CD4-positive, CD25-positive, alpha-beta regulatory T cell (primary cell): ENCODE measurements at places on chromosomes 7 and 10. TPM values are rescaled to one million over a fixed set of nuclear protein-coding genes. Genes with fewer than 3 reads are reported as not detected.

The CACNB2 gene
- total RNA-seq, result 0.39 TPM

The EPDR1 gene
- not detected for total RNA-seq

The BMS1 gene
- 10.9 TPM for total RNA-seq

The TUBAL3 gene
- not detected for total RNA-seq

The ZKSCAN5 gene
- total RNA-seq, result 5.8 TPM

The SUFU gene
- total RNA-seq, result 17.8 TPM

The ICA1 gene
- 11.3 TPM for total RNA-seq

The PLAC9 gene
- not detected for total RNA-seq

The ZNF735 gene
- total RNA-seq, result not detected

The TMEM270 gene
- total RNA-seq, result not detected

The HOGA1 gene
- total RNA-seq, result not detected

The BTBD16 gene
- not detected for total RNA-seq

The RAMP3 gene
- not detected for total RNA-seq

The HABP2 gene
- total RNA-seq, result not detected

The MOGAT3 gene
- total RNA-seq, result not detected

The ANKRD2 gene
- total RNA-seq, result not detected

The INHBA gene
- not detected for total RNA-seq

The OR2A12 gene
- total RNA-seq, result not detected

- no peak for DNase-seq
Observed at GRCh38 chr7:50479743-50480517, 29.8 kb upstream of the FIGNL1 start.

- DNase-seq, result no peak
Observed at GRCh38 chr7:85167636-85168035, 19.2 kb downstream of the SEMA3D start.

- DNase-seq, result no peak
Observed at GRCh38 chr7:32250003-32250402, 179.8 kb upstream of the PDE1C start.

GRCh38 chr7:156752367-156753228 lies 112.0 kb downstream of the RNF32 start:
- no peak for DNase-seq

- DNase-seq, result no peak
Observed at GRCh38 chr7:158077934-158078910, 509.4 kb downstream of the PTPRN2 start.

GRCh38 chr7:107799647-107800264 lies 3.3 kb downstream of the SLC26A3 start:
- DNase-seq, result no peak

- DNase-seq, result no peak
Observed at GRCh38 chr10:132884041-132884440, 58.3 kb downstream of the CFAP46 start.

GRCh38 chr10:113104047-113104446 lies 154.0 kb downstream of the TCF7L2 start:
- DNase-seq, result no peak

GRCh38 chr7:94055963-94056362 lies 51.8 kb upstream of the BET1 start:
- no peak for DNase-seq

- DNase-seq, result peak; percentile 46
Observed at GRCh38 chr10:61937631-61938351, 36.3 kb downstream of the ARID5B start.

DNA sequence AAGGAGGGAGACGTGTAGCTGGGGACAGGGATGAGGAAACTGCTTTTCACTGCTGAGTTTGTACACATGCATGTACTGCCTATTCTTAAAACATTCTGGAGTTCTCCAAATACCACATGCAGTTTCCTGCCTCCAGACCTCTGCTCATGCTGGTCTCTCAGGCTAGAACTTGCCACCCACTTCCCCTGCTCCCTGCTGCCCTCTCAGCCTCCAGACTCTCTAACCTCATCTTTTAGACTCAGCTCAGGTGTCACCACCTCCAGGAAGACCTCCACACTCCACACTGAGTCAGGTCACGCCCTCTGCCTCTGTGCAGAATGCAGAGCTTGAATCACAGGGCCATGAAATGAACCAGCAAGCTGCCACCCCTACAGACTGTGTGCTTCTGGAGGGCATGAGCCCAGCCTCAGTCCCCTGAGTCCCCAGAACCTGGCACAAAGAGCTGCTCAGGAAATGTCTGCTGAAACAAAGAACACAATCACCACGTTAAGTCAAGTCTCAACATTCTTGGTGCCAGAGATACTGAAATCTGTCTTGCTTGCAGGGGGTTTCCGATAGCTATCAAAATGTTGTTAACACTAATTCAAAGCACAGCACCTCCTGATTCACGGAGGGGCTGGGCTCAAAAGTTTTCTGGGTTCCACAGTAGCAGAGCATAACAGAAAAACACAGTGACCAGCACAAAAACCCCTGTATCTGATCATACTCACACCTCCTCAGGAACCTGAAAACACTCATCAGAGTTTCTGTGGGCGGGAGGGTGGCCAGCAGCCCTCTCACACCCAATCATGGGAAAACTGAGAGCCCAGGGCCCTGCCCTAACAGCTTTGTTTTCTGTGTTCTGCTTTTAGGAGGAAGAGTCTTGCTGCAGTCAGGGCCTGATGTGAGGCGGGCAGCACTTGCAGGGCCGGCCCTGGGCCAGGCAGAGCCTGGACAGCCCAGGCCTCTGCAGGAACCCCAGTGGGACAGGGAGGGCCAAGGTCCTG lies 21.1 kb downstream of the FAM53B start:
- DNase-seq, result peak; percentile 33

DNA sequence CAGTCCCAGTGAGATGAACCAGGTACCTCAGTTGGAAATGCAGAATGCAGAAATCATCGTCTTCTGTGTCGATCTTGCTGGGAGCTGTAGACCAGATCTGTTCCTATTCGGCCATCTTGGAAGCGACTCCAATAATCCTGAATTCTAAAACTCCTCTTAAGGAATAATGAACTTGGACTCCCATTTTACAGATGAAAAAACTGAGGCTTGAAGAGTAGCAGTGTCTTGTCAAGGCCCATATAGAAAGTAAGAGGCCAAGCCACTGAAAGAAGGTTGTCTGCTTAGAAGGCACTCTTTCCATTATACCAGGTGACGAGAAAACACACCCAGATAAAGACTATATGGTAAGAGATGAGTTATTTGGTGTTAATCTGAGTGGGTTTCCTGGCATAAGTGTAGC lies 148.6 kb upstream of the LAMB4 start:
- DNase-seq, result no peak

- no peak for DNase-seq
Observed at GRCh38 chr10:100167553-100168312, 18.1 kb downstream of the ERLIN1 start.

DNA sequence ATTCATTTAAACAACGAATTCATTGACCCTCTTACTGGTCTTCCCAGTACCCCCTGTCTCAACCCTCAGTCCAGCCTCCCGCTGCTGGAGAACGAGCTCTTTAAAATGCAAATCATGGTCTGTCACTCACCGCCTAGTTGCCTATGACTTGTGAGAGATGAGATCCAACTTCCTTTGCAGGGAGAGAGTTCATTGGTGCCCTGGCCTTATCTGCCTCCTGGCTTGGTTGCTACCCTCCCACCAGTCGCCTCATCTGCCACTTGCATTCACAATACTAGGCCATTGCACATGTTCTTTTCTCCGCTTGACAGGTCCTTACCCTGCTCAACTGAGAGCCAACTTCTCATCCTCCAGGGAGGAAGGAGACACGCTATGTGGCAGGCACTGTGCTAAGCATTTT lies 54.0 kb upstream of the MXI1 start:
- no peak for DNase-seq

DNA sequence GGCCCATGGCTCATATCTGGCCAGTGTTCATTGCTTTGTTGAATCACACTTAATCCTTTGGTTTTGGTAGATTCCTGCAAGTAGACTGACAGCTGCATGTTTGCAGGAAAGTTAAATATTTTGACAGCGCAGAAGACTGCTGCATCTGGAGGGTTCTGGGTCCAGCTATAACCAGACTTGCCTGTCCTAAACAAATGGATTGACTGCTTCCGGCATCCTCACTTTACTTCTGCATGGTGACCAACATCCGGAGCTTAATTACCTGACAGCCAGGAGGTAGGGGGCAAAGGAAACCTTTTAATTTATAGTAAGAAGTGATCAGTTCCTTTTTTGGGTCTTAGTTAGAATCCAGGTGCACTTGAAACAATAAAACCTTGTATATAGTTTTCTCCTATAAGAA lies 263.3 kb downstream of the SNX10 start:
- no peak for DNase-seq

GRCh38 chr10:68371604-68372003 lies 35.5 kb downstream of the RUFY2 start:
- DNase-seq, result no peak

DNA sequence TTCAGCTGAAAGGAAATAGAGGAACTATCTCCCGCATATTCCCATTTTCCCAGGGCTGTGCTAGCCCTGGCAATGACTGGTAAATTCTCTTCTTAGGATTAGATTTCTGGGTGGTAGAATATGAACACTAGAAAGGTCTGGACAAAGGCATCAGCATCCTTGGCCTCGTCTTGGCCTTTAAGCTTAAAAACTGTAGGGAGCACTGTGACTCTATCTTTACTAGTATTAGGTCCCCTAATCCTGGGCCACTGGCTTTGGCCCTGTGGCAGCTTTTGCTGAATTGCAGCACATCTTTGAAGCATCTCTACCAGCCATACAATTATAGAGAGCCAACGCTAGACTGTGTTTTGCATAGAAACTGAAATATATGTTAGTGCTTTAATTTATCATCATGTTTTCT lies 41.5 kb upstream of the EBLN1 start:
- DNase-seq, result peak; percentile 46

- no peak for DNase-seq
Observed at GRCh38 chr7:98784216-98784785, 85.5 kb downstream of the TMEM130 start.

- no peak for DNase-seq
Observed at GRCh38 chr7:128937647-128938543, at the start of gene IRF5. IRF5 (plus strand) TSS chr7:128937927; CDS start chr7:128942082, 4,155 bp downstream.

- no peak for DNase-seq
Observed at GRCh38 chr7:105376908-105377533, 11.7 kb downstream of the SRPK2 start.

- DNase-seq, result no peak
Observed at GRCh38 chr7:85426487-85426960, 239.7 kb upstream of the SEMA3D start.

GRCh38 chr10:114547514-114547913 lies 110.6 kb downstream of the ABLIM1 start:
- DNase-seq, result no peak

DNA sequence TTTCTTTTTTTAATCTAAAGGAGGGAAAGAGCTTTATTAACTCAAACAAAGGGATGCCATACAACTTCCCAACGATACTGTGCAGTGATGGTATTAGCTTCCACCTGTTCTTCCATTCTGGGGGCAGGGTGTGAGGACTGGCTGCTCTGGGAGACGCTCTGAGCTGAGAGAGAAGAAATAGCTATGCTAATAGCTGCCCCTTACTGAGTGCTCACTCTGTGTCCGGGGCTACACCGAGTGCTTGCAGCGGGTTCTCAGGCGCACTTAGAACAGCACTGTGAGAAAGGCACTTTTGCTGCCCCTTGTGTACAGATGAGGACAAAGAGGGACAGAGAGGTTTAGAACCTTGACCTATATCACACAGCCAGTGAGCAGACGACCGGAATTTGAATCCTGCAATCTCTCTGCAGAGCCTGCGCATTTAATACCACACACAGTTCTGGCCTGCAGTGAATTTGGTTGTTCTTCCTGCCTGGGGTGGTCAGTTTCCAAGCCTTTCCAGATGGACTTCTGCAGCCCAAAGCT lies 142.2 kb downstream of the PLPP4 start:
- DNase-seq, result no peak

DNA sequence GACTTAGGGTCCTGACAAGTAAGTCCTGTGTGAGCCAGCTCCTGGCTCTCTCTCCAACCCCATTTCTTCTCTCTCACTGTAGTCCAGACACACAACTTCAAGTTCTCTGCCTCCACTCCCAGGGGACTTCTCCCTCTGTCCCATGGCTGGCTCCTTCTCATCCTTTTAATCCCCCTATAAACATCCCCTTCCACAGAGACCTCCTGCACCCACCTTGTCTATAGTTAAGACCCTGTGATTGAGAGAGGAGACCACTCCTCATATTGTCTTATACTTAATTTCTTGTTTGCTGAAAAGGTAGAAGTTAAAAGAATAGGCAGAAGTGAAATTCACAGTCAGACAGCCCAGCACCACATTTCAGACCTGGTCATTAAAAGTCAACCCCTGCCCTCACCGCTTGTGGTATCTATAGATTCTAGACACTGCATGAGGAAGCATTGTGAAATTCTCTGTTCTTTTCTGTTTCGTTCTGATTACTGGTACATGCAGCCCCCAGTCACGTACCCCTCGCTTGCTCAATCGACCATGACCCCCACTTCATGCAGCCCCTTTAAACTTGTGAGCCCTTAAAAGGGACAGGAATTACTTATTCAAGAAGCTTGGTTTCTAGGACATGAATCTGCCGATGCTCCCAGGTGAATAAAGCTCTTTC lies 125.6 kb upstream of the FRMD4A start:
- DNase-seq, result no peak

- DNase-seq, result no peak
Observed at GRCh38 chr10:77448226-77448625, 189.4 kb downstream of the KCNMA1 start.

DNA sequence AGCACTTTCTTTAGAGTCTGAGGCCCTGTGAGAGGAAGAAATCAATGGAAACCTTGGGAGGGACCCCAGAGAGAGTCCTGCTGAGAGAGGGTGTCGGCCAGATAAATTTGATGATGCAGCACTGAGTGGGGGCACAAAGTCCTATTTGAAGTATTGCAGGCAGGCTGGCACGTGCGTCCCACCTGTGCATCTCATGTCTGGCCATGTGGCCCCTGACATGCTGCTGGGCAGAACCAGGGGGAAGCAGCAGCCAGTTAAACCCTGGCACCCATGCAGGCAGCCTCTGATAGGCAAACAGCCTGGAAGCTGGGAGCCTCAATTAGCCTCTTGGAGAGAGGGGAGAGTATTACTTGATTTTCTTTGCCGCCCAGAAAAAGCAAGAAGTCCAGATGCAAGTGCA lies 180.9 kb downstream of the PLXNA4 start:
- no peak for DNase-seq

DNA sequence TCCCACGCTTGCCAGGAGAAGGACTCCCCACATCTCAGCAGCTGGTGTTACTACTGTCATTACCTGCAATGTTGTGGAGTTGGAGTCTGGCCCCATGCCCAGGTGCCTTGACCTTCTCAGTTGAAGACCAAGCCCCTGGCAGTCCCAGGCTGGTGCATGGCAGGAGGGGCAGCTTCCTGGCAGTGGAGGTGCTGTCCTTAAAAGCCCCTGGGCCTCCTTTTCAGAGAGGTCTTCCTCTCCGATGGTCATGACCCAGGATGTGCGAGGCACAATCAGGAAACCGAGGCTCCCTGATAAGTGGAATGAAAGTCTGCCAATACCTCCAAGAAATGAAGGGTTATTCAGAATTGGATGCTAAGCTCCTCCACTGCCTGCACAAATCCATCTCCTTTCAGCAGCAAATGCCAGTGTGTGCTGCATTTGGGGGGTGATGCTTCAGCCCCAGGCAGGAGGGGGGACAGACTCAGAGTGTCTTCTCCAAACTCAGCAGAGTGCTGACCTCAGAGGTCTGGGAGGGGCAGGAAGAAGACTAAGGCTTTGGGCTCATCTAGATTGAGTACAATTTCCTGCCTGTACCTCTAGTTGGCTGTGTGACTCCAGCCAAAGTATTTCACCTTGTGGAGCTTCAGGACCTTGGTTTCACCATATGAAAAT lies 97.0 kb upstream of the DDC start:
- no peak for DNase-seq

GRCh38 chr7:122790132-122790531 lies 87.4 kb upstream of the RNF148 start:
- DNase-seq, result no peak
